Breast epithelium (tissue), 4 donors: ENCODE measurements at places on chromosomes 4 and X.

DNA sequence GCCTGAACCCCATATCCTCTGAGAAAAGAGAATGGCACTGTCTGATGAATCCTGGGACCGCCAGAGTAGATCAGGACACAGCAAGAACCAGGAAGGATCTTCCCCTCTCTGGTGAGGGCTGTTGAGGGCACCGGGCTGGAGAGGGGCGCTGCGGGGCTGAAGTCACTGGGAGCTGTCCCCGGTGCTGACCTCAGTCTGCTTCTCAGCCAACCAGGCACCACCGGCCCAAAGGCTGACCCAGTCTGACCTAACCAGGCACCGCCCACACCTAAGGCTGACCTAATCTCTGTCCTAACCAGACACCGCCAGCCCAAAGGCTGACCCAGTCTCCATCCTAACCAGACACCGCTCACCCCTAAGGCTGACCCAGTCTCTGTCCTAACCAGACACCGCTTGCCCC lies 82.8 kb downstream of the CPZ start:
- DNase-seq, result no peak

DNA sequence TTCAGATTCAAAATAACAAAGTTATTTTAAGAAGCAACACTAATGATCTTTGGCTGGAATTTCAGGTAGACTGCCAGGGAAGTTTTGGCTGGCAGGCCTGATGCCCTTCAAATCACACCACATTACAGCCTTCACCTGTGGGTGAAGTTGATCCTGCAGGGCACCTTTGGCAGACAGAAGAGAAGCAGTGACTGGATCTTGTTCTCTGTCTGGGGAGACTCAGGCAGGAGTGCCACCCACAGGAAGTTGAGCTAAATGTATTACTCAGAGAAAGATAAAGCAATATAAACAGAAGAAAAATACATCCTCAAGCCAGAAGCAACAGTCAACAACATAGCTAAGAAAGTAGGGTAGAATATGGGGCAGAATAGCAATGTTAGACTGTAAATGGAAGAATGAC lies 12.8 kb upstream of the CFAP299 start:
- no peak for DNase-seq

DNA sequence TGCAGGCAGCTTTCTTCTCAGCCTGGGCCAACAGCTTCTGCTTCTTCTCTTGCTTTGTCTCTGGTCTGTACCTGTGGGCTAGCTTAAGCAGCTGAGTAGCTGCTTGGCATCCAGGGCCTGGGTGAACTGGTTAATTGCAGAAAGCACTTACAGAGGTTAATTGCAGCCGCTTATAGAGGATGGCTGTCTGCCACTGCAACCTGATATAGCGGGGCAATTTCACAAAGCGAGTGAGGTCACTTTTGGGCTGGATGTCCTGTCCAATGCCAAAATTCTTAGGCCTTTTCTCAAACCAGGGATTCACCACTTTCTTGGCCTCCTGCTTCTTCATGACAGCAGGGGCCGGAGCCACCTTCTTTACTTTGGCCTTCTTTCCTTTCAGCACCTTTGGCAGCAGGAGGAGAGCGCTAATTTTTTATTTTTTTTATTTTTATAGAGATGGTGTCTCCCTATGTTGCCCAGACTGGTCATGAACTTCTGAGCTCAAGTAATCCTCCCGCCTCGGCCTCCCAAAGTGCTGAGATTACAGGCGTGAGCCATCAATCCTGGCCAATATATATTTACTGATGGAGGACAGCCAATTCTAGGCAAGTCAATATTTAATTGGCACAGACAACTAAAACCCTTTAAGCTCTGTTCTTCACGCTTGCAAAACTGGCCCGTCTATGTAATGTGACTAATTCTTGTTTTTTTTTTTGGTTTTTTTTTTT lies 61.0 kb downstream of the ENOPH1 start:
- no peak for DNase-seq

DNA sequence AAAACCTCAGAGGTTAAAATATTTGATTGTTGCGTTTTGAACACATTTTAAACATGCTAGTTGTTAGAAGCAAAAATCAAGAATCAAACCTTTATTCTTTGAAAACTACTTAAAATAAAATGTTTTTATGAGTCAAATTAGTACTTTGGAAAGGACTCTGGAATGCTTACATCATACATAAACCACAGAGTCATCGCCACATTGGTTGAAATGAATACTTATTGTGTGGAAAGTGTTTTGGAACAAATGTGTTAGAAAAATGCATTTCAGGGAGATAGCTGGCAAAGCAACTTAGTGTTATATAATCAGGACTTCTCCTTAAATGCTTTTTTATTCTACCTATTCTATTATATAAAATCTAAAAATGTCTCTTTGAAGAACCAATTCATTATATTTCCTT lies 49.4 kb upstream of the CAMK2D start:
- DNase-seq, result no peak

GRCh38 chr4:142683997-142684396 lies 162.1 kb downstream of the INPP4B start:
- no peak for DNase-seq

GRCh38 chrX:5242091-5242790 lies 986.4 kb downstream of the NLGN4X start:
- no peak for DNase-seq

- DNase-seq, result no peak
Measured at GRCh38 chr4:156889616-156890594, 81.7 kb downstream of the PDGFC start.
